ENCODE measurements at places on chromosomes 3 and 15.

- no peak for DNase-seq
Measured at GRCh38 chr15:79967298-79968182, 3.5 kb downstream of the BCL2A1 start.

DNA sequence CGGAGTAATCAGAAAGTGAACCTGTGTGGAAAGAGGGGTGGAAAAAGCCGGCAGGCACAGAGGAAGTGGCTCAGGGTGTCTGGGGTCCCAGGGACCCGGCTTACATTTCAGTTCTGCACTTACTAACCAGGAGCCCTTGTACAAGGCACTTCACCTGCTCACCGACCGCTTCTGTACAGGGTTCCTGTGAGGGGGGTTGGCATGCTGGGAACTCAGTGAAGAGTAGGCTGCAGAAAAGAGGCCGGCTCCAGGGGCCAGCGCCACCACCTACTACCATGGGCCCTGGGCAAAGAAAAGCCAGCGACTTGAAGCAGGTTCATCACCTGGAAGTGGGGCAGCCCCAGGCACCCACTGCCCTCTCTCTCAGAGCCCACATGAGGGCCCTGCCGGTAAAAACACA, 6.2 kb downstream of the STIMATE start:
- no peak for DNase-seq

DNA sequence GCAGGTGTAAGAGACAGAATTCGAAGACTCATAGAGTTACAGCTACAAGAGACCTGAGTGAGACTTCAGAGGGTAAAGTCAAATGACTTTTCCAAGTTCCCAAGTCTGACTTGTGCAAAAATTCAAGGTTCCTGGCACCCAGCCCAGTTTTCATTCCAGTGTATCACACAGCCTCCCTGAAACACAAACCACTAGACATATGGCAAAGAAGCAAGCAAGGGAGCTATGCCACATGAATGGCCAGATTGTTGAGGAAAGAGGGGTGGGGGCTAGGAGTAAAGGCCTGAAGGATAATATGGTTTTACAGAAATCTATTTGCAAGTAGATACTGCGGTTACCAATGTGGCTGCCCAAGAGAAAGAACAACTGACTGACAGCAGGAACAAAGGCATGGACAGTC, 301.2 kb downstream of the MECOM start:
- no peak for DNase-seq

GRCh38 chr3:126394179-126394976, at the start of gene CFAP100:
Gene CFAP100, plus strand, starts transcription at chr3:126394909. Its CDS starts 1,092 bp downstream, at chr3:126396001.
- no peak for DNase-seq

- no peak for DNase-seq
Measured at GRCh38 chr3:144390786-144391185, 419.2 kb downstream of the DIPK2A start.

- DNase-seq: no peak
Measured at GRCh38 chr3:83740504-83740903, 1218.3 kb upstream of the CADM2 start.

GRCh38 chr3:122893282-122893681, 98.4 kb downstream of the SLC49A4 start:
- DNase-seq: no peak

- DNase-seq: no peak
Measured at GRCh38 chr3:40281995-40282394, 27.5 kb upstream of the EIF1B start.

Data from left ventricle myocardium inferior (tissue), 1 donor.